ENCODE measurements at places on chromosomes 13 and 19.

DNA sequence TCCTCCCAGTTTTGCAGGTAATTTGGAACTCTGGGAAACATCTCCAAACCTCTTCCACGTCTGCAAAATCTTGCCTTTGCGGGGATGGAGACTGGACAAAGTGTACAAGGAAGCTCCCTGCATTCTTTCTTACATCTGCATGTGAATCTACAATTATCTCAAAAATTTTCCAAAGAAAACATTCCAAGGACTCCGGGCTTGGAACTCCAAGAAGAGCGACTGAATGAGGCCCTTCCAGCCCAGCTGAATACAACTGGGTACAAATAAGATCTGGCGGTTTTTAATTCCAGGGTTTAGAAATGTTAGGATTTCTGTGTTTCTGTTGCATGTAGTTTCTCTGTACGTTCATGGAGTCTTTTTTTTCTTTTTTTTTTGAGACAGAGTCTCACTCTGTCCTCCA, 28.5 kb downstream of the EXOC3L2 start:
- DNase-seq = no peak

- no peak for DNase-seq
Observed at GRCh38 chr13:32609428-32609827, 23.2 kb downstream of the PDS5B start.

DNA sequence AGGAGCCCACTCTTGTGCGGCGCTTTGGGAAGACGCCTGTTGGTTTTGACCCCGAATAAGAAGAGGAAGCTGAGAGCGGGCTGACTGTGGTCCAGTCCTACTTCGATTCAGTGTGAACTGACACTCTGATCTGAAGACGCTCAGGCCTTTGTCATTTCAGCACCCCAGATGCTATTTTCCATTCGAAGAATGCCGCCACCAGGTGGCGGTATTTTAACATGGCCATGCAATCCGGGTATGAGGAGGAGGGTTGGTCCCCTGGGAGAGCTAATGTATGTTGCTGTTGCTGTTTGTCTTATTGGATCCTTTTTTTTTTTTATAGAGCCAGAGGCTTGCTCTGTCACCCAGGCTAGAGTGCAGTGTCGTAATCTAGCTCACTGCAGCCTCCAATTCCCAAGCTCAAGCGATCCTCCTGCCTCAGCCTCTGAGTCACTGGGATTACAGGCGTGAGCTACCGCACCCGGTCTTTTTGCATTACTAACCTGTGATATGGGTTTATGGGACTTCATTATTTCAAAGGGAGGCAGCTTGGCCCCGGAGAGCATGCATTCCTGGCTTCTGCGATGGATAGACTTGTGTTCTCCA, 803 bp upstream of the TIMM44 start:
- DNase-seq = no peak

- DNase-seq = no peak
Observed at GRCh38 chr13:30892966-30893365, 13.1 kb upstream of the MEDAG start.

DNA sequence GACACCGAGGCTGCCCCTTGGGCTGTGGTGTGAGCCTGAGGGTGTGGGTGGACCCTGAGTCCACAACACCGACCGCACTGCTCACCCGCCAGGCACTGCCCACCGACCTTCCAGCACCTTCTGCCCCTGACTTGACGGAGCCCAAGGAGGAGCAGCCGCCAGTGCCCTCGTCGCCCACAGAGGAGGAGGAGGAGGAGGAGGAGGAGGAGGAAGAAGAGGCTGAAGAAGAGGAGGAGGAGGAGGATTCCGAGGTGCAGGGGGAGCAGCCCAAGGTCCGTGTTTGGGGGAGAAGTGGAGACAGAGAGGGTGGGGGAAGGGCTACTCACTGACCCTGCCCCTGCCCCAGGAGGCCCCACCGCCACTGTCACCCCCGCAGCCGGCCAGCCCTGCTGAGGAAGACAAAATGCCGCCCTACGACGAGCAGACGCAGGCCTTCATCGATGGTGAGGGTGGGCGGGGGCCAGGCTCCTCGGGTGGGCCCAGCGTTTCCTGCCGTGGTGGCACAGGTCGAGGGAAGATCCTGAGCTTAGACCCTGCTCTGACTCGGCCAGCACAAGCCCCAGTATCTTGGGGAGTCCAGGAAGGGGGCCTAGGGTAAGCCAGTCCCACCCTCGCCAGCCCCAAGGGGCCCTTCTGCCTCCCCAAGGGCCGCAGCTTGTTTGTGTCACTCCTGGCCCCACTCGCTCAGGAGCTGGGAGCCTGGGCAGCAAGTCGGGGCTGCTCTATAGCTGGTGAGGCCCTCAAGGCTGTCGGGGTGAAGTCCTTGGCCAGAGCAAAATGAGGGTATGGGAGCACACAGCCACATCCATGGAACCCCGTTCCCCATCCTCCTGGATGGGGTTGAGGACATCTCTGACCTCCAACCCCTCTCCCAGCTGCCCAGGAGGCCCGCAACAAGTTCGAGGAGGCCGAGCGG, 12.2 kb downstream of the PRKCSH start:
- no peak for DNase-seq

DNA sequence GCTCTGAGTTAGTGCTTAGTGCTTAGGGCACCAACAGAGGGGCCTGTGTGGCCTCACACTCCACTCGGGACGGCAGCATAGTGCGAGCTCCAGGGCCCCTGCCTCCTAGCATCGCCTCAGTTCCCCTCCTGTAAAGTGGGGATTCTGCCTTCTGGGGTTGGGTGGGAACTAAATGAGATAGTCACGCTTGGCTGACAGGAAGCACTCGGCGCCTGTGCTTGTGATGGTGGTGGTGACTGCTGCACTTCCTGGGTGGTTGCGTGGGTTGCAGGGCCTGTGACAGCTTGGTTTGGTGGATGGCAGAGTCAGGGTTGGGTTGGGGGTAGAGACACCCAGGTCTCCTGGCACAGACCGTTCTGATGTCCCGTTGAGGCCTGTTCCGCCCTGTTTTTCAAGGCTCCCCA, 7.7 kb downstream of the PLEKHF1 start:
- no peak for DNase-seq

DNA sequence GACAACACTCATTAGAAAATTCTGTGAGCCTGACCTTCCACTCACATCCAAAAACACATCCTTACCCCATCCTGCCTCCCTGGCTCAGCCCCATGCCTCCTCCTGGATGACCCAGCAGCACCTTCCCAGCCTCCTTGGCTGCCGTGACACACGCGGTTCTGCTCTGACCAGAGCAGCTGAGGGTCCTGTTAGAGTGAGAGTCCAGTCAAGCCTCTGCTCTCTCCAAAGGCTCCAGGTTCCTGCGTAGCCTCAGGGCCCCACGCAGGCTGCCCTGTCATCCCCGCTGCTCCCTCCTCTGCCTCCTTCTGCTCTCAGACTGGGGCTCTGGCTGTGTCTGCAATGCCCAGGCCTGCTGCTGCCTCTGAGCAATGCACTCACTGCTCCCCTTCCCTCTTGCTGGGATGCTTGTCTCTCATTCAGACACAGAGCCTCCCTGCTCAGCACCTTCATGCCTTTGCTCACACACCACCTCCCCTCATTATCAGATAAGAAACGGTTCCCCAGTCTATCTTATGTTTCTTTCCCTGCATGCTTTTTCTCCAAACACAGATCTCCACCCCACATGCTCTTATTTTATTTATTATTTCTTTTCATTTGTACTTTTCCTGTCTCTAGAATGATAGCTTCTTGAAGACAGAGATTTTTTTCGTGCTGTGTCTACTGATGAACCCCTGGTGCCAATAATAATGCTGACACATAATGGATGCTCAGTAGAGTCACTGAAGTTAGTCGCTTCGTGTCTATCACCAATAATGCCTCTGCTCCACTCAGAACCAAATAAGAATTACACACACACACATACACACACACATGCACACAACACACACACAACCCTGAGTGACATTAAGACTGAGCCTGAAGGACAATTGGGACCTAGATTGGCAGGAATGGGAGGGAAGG, 10.2 kb upstream of the SIGLEC6 start:
- no peak for DNase-seq

Data from right kidney (tissue), 9 donors.